Stimulated activated CD4-positive, alpha-beta T cell treated with anti-CD3 and anti-CD28 coated beads, Interleukin-1b, Interleukin-23, amount 100 ng/mL, for 4 hours (primary cell): ENCODE measurements at places on chromosomes 11 and 22.

DNA sequence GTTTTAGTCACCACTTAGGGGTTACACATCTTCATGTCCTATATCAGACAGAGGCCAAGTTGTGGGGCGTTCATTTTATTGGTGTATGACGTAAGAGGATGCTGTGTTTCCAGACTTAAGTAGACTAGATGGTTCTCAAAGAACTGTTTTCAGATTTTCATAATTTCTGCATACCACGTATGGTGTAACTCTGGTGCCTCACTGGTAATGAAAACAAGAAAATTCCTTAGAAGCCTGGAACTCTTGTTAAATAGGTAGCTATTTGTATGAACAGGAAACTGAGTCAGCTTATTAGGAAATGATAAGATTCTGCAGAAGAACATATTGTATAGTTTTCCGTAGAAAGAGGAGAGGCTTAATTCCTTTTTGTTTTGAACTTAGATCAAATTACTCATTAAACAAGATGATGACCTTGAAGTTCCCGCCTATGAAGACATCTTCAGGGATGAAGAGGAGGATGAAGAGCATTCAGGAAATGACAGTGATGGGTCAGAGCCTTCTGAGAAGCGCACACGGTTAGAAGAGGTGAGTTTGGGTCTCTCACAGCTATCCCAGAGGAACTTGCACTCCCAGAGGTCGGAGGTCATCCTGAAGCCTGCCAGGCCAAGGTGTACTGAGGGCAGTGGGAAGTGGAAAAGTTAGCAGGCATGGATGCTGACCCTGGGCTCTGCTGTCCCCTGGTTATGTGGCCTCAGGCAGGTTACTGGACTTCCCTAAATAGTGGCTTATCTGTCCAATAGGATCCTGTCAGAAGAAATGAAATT lies 3.9 kb downstream of the CDC45 start:
- no peak for DNase-seq

GRCh38 chr11:13338427-13339069 lies 61.0 kb downstream of the BMAL1 start:
- no peak for DNase-seq

DNA sequence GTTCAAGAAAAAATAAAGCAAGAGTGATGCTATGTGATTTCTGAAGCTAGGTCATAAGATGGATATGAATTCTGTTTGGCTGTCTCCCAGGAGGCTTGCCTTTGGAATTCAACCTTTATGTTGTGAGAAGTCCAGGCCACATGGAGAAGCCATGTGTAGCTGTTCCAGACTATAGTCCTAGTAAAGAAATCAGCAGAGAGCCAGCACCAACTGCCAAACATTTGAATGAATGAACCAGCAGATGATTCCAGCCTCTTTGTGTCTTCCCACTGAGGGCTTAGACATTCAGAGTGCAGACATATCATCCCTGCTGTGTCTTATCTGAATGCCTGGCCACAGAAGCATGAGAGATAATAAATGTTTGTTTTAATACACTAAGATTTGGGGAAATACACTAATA lies 1150.6 kb downstream of the DLG2 start:
- no peak for DNase-seq

DNA sequence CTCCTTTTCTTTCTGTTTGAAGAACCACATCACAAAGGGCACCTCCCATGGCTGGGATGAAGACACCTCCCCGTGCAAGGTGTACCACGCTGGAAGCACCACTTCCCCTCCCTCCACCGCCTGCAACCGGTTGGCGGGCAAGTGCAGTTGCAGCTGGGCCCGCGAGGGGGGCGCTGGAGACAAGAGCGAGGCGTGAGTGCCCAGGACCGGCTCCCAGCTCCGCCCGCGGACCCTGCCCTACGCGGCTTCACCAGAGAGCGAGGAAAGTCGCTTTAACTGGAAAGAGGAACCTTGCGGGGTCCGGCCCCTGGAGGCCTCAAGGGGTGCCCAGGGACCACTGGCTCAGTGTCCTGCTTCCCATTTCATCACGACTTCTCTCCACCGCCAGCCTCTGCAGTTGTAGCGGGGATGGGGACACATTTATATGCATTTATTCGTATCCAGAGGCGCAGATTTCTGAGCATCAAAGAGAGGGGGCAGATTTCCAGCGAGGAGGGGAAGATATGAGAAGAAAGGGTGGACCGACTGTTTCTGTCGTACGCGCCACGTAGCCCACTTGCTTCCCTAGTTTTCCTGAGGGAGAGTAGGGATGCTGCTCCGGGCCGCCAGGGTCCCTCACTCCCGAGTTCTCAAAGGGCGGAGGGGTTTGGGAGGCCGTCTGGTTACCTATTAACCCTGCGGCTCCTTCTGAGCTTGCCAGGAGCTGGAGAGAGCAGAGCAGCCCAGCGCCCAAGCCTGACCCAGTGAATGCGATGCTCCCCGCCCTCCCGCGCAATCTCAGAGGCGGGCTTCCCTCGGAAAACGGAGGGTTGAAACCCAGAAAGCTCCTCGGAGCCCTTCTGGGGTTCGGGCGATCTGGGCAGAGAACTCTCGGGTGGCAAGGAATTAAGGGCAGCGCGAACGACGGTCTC lies 3.5 kb downstream of the ESAM start:
- DNase-seq = peak; percentile 59

GRCh38 chr11:69637941-69638871 lies 2.8 kb upstream of the CCND1 start:
- no peak for DNase-seq

DNA sequence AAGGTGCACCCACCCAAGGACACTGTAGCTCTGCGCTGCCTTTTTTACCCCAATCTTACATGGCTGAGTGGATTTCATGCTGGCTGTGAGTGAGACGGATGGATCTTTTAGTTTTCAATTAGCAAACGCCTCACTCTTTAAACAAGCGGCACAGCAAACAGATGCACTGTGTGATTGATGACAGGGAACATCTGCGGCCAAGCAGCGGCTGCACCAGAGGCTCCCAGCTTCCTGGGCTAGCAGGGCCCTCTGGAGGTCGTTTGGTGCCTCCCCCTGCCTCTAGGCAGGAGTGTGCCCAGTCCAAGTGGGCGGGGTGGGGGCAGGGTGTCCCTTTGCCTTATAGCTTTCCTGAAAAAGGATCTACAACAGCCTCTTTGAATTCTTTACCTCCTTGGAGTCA lies 2.1 kb upstream of the DRD2 start:
- no peak for DNase-seq

DNA sequence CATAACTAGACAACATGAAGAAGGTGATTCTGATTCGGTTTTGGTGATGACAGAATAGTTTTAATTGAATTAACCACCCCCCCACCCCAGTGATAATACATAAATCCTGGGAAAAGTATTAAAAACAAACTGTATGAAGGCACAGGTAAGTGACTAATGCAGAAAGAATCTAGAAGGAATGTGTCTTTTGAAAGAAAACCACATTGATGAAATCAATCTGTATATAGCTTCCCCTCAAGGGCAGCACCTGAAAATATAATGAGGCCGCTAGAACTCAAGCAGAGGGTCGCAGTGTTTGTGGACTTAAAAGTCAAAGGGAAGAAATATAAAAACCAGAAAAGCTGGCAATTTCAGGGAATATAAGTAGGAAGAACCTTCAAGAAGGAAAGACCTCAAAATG lies 580.5 kb upstream of the CHORDC1 start:
- no peak for DNase-seq

GRCh38 chr22:35634943-35635540 lies 13.2 kb upstream of the APOL6 start:
- DNase-seq = no peak

GRCh38 chr11:23078289-23078971 lies 218.2 kb upstream of the CCDC179 start:
- no peak for DNase-seq

GRCh38 chr11:65861165-65861505 lies 902 bp downstream of the MUS81 start:
- DNase-seq = no peak

DNA sequence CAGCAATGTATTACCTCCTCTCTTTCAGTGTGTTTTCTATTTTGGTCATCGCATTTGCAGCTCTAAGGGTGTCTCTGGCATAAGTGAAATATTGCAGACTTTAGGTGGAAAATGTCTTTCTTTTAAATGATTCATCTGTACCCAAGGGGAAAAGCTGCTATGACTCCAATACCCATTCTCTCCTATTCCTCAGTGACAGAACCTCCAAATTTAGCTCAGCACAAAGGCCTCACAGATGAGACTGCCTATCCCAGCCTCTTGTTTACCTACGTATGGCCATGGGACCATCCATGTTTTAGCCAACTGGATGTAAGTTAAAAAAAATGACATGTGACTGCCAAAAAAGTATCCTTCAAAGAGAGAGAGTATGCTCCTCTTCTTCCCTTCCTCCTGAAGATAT lies 7.9 kb downstream of the MTMR2 start:
- no peak for DNase-seq

DNA sequence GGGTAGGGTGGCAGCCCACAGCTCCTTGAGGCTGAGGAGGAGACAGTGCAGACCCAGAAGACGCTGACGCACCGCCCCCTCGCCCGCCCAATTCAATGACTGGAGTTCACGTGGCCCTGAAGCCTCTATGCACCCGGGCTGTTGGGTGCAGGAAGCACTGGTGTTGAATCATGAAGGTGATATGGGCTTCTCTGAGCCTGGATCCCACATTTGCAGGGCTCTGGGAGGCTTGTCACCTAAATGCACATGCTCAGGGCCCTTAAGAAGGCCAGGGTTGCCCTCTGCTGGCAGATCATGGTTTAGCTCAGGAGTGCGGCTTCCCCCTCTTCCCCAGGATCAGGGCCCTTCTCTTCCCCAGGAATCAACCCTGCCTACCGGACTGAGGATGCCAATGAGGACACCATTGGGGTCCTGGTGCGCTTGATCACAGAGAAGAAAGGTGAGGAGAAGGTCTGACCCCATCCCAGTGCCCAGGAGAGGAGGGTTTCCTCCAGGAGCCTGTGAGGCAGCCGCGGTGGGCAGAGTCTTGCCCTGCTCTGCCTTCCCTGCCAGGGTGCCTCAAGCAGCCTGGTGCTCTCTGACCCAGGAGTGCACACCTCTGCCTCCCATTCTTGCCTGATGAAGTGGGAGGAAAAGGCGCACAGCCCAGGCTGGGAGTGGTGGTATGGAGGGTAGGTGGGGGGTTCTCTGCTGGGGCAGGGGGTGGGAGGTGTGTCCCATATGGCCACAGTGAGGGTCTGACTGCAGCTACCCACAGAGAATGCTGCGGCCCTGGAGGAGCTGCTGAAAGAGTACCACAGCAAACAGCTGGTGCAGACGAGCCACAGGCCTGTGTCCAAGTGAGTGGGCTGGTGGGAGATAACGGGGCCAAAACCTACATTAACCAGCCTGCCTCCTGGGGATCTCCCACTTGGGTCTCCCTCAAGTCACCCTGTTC lies 17.5 kb downstream of the RELT start:
- DNase-seq = peak; percentile 58

DNA sequence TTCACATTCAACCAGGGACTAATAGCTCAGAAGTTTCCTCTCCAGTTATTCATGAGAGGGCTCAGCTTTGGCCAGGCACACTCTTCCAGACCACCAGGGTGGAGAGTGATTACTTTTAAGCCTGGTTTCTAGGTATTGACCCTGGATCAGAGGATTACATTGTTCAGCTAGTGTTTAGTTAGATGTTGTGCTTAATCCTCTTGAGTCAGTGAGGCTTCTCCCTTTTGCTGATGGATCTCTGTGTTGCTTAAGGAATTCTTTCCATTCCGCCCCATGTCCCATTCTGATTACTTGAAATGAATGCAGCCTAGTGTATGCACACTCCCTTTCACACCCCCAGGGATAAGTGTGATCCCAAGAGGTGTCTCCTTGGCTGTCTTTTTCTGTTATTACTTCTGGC lies 271.7 kb upstream of the ANO5 start:
- DNase-seq = no peak

DNA sequence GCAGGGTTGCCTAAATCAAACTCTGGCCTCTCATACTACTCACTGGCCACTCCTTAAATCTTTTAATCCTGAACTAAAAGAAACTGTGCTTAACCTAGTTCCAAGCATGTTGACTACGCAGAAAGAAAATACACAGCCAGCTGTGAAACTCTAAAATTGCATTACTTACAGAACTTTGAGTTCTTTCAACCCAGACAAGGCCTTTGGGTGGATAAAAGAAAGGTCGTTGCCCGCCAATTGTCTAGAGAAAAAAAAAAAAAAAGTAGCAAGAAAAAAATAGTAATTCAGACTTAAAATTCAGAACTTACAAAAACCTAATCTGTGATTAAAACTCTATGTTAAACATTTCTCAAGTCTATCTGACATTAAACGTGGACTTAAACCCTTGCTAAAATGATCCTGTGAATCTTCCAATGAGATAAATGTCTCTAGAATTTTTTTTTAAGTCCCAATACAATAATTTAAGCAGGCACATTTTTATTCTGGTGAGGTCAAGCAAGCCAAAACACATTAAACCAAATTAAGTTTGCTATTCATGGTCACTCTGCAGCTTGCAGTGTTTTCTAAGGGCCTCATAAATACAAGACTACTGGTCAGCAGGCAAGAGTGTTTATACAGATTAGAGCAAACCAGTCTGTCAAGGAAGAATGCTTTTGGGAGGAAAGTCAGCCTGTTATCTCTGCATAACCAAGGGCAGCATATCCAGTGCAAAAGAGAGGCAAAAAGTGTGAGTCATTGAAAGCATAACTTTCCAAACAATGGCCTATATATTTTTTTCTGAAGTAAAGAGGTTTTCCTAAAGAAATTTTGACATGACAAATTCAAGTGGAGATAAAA lies 29.5 kb upstream of the CCDC34 start:
- DNase-seq = no peak

DNA sequence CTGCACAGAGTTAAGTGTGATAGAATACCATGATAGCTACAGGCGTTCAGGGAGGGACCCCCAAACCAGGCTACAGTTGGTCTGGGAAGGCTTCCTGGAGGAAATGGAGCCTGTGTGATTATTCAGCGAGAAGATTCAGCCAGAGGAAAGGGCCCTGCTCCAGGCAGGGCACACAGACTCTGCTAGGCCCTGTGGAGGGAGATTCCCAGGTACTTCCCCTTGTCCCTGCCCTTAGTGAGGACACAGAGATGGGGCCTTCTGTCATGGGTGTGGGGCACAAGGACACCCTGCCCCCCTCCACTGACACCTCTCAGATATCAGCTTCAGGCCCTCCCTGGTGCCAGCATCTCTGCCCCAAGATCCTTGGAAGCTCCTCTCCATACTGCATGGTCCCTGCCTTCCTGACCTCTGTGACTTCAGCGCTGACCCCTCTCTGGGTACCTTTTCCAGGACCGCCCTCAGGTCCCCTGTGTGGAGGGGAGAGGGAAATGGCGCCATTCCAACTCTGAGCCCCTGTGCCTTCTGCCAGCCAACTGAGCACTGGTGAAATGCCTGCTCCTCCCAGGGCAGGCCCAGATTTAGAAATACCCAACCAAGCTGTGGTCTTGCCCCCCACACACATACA lies 12.6 kb upstream of the POU2F3 start:
- no peak for DNase-seq

GRCh38 chr22:38973289-38974169 lies 8.6 kb upstream of the APOBEC3B start:
- DNase-seq = peak; percentile 59
